ENCODE measurements at places on chromosomes 7 and 10.
A peak's percentile ranks its signal among the peaks of the same experiment; 100 is the strongest.

DNA sequence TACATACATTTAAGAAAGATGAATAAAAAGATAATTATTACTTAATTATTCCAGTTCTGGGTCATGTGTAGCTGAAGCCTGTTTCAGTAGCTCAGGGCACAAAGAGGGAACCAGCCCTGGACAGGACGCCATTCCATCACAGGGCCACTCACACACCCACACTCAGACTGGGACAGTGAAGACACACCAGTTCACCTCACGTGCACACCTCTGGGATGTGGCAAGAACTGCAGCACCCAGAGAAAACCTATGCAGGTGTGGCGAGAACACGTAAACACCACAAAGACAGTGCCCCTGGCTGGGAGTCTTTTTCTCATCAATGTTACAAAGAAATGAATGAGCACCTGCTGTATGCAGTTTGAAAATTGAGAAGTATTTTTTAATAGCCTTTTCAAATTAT, 1.6 kb upstream of the IDI1 start:
- DNase-seq, result peak; percentile 62

- DNase-seq, result no peak
These were observed 26.0 kb downstream of the DNAJC12 start for GRCh38 chr10:67812007-67812406.

GRCh38 chr10:125156196-125156595, 4.2 kb downstream of the CTBP2 start:
- no peak for DNase-seq

- peak; percentile 71 for DNase-seq
These were observed 232.2 kb downstream of the DNAJB6 start for GRCh38 chr7:157568770-157569584.

DNA sequence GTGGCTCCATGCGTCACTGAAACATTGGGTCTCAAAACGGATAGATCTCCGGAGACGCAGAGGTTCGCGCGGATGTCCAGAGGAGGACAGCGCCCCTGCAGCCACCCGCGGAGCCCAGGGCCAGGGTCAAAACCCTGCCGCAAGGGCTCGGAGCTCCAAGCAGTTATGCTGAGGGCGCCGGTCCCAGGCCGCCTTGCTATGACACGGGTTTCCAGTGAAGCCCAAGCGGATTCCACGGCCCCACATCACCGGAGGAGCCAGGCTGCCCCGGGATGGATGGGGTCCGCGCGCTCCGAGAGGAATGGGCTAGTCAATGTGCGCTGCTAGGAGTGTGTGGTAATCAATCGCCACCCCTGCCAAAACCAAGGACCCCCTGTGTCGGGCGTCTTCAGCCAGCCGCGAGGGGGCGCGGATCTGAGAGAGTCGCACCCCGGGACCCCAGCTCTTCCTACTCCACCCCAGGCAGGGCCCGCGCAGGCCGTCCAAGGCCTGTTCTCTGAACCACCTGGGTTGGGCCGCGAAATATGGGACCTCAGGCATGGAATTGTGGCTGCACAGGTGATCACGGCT, 5.6 kb upstream of the EMX2 start:
- no peak for DNase-seq

DNA sequence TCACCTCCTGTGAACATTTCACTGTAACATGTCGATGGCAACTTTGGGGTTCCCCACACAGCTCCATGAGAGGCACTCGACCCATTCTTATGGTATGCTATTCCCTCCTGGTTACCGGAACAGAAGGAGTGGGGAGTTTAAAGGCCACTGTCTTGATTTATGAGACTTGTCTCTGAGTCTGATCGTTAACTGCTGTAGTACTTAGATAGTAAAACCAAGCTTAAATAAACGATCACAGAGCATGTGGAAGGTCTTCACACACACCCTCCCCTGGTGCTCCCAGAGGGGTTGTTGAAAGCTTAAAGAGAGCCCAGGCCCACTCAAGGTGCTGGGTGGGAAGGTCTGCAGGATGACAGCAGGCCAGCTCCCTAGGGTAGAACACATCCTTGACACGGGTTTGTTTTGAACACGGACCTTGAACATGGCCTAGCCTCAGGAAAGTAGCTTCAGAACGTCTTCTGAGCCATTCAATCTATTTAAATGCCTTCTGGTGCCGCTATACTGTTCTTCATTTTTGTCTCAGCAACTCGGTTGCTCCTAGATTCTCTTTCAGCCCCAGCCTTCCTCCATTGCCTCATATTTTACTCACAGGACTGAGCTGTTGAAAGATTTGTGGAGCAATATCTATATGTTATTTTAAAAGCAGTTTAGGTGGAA, 335.3 kb downstream of the FGFR2 start:
- DNase-seq, result no peak

DNA sequence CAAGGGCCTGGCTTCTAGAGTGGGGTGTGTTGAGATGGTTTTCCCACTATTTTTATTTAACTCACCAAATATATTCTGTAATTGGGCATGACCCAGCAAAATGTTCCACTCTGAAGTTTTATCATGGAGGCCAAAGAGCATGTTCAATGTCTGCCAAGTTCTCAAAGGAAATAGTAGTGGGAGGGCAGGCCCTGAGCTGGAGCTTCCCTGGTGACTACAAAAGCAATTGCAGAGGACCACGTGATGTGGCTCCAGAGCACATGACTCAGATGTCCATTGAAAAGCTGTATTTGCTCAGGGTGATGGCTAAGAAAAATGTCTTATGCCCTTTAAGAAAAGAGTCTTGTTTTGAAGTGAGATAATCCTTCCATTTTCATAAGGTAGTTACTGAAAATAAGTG, 1024.8 kb downstream of the LRMDA start:
- no peak for DNase-seq

- no peak for DNase-seq
These were observed 393.7 kb downstream of the GPAM start for GRCh38 chr10:111789821-111790220.

- DNase-seq, result no peak
These were observed 2.2 kb downstream of the IFT22 start for GRCh38 chr7:101319401-101319800.

GRCh38 chr7:13181216-13181615, 493.8 kb downstream of the ARL4A start:
- DNase-seq, result no peak

- DNase-seq, result no peak
These were observed 933.1 kb upstream of the LRRN3 start for GRCh38 chr7:110157631-110158362.

GRCh38 chr7:51455086-51455485, 138.5 kb upstream of the COBL start:
- DNase-seq, result no peak

GRCh38 chr10:102565793-102566192, 62.0 kb downstream of the SUFU start:
- DNase-seq, result no peak

GRCh38 chr7:14020339-14020900, 31.0 kb upstream of the ETV1 start:
- no peak for DNase-seq

DNA sequence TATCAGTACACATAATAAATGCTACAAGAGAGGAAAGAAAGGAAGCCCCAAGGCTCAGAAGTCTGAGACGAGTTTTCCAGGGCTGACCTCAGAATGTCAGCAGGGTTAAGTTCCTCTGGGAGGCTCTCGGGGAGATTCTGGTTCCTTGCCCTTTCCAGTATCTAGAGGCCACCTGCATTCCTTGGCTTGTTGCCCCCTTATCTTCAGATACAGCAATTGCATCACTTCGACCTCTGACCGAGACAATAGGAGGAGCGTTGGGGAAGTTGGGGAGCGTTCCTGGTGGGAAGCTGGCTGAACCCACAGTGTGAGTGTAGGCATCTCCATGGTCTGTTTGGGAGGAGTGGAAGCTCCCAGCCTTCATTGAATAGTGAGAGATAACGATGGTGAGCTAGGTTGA, 72.0 kb upstream of the MTPN start:
- DNase-seq, result no peak

DNA sequence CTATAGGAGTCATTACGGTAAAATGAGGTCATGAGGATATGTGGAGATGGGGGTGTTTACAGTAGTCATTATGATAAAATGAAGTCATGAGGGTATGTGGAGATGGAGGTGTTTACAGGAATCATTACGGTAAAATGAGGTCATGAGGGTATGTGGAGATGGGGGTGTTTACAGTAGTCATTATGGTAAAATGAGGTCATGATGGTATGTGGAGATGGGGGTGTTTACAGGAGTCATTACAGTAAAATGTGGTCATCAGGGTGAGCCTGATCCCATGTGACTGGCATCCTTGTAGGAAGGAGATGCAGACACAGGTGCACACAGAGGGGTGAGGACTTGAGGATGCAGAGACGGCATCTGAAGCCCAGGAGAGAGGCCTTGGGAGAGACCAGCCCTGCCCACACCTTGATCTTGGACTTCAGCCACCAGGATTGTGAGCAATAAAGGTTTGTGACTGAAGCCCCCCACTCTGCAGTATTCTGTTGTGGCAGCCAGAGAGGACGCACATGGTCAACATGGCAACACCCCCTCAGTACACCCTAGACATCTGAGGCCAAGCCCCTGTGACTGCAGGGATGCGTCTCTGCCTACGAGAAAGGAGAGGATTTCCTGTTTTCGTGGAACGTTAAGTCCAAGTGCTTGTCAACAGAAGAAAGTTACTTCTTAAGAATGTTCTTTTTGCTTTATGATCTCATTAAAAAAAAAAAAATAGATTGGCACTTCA, 544.4 kb downstream of the DNAJB6 start:
- no peak for DNase-seq

GRCh38 chr7:78635026-78635793, 818.3 kb downstream of the MAGI2 start:
- no peak for DNase-seq

DNA sequence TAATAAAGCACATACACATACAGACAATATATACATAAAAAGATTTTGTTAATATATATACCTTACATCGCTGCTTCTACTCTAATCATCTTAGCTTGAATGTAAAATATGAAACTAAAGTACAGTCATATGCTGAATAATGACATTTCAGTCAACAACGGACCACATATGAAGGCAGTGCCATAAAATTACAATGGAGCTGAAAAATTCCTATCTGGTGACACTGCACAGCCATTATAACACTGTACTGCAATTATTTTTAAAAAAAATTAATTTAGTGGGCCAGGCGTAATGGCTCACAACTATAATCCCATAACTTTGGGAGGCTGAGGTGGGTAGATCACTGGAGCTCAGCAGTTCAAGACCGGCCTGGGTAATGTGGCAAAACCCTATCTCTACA, 122.3 kb downstream of the JMJD1C start:
- DNase-seq, result no peak

- DNase-seq, result peak; percentile 24
These were observed 701.4 kb upstream of the COBL start for GRCh38 chr7:52017802-52018679.

GRCh38 chr7:95011995-95012394, 104.6 kb downstream of the PPP1R9A start:
- no peak for DNase-seq

GRCh38 chr10:110222641-110223297, 15.4 kb downstream of the MXI1 start:
- no peak for DNase-seq

- DNase-seq, result no peak
These were observed 997.0 kb upstream of the POT1 start for GRCh38 chr7:125926621-125927020.

DNA sequence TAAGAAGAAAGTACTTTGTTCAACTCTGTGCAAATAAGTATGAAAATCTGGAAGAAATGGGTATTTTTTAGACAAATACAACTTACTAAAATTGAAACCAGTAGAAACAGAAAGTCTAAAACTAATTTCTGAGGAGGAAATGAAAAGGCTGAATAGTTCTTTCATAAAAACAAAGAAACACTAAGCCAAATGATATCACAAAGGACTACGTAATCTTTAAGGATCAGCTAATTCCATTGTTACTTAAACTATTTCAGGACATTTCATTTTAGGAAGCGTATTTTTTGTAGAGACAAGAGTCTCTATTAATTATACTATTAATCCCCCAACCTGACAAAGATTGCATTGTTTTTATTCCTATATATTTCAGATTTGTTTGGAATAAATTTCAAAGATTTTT, 11.2 kb upstream of the CCSER2 start:
- no peak for DNase-seq

- no peak for DNase-seq
These were observed 355.0 kb downstream of the RNLS start for GRCh38 chr10:88228130-88228529.

DNA sequence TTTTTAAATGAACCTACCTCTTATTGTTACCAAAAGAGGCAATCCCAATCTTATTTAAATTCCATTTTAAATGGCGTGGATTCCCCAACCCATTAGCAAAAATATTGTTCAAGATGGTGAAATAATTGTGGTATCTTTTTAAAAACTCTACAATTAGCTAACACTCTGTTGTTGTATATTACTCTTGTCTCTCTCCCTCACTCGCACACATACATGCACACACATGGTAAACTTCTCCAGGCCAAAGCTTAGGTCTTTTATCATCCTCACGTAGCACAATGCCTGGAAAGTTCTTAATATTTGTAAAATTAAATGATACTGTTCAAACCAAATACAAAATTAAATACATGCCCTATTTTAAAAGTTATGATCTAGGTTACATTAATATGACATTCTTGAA, 169.2 kb upstream of the WNT16 start:
- no peak for DNase-seq

- DNase-seq, result no peak
These were observed 17.7 kb downstream of the RAB19 start for GRCh38 chr7:140421521-140421920.

GRCh38 chr10:121041906-121042305, 190.7 kb downstream of the WDR11 start:
- no peak for DNase-seq

DNA sequence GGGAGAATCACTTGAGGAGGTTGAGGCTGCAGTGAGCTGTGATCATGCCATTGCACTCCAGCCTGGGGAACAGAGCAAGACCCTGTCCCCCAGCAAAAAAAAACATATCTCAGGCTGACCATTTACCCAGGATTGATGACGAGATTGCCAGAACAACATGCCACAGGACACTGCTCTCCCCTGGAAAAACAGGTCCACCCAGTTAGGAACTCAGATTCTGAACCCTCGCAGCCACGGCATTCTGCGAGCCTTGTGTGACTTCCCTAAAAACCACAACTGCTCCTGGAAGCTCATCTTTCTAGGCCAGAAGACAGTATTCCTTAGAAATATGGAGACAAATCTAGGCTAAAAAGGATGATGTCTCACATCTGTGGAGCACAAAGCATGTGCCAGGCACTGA, 42.1 kb upstream of the SH2B2 start:
- DNase-seq, result no peak

- DNase-seq, result no peak
These were observed 877.6 kb downstream of the LRMDA start for GRCh38 chr10:76309070-76309469.

- no peak for DNase-seq
These were observed 25.2 kb upstream of the LSM8 start for GRCh38 chr7:118158766-118159165.

GRCh38 chr10:79148452-79149344, 79.9 kb downstream of the ZMIZ1 start:
- DNase-seq, result no peak

DNA sequence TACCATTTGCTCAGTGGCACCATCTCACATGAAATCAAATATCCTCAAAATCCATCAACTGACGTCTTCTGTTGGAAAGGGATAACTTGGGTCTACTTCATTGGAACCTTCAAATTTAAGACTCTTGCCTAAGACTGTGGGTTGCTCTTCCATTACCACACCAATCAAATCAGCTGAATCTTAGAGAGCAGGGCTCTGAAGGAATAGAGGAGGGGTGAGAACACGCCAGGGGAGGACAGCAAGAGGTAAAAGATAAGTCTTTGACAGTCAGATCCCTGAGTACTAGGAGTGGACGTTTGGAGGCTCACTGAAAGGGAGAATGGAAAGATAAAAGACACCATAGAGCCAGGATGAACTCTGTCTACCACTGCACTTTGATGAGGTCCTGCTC, 107.5 kb downstream of the CCDC71L start:
- DNase-seq, result no peak

- DNase-seq, result no peak
These were observed 46.2 kb upstream of the ZEB1 start for GRCh38 chr10:31272841-31273240.
